ENCODE measurements at places on chromosomes 12 and 14.

- no peak for DNase-seq
Measured at GRCh38 chr12:103772367-103773108, 68.5 kb downstream of the NT5DC3 start.

- DNase-seq, result no peak
Measured at GRCh38 chr12:127560041-127560478, 706.9 kb upstream of the TMEM132C start.

DNA sequence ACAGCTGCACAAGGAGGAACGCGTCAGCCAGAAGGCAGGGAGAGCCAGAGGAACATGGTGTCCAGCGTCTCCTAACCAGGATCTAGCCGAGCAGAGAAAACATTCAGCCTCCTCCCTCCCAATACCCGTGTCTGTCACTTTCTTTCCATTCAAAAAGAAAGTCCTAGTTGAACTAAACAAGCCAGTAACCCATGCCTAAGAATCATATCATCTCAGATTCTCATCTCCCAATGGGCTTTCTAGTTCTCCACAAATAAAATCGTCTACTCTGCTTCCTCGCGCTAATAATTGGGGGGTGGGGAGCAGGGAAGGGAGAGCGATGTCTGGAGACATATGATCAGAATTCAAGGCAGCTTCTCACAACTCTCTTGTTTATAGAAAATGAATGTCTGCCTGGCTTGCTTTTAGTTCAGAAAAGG is 7.4 kb downstream of the NKX2-1 start:
- DNase-seq, result no peak

DNA sequence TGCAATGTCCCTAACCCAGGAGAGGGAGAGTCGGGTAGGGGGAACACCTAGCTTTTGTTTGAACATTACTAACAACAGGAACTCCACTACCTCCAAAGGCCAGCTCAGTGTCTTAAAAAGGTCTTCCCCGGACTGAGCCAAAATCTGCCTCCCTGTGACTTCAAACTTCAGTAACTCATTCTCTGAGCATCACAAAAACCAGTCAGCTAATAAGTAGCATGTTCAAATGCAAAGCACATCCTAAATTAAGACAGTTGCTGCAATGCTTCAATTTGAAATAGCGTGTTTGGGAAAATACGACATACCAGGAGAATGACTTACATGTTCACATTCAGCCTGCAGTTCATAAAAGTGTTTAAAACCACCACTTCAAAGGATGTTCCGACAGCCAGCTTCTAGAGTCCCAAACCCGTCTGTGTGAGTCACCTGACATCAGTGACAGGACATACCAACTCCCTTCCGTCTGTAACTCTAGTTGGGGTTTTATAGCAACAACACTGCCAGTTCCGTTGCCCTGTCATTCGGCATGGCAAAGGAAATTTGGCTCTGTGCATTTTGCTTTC is 13.0 kb downstream of the ZFP36L1 start:
- peak; percentile 97 for DNase-seq

GRCh38 chr12:66103016-66103913 is 27.3 kb downstream of the LLPH start:
- no peak for DNase-seq

- no peak for DNase-seq
Measured at GRCh38 chr12:124531906-124532305, 35.5 kb downstream of the NCOR2 start.

GRCh38 chr12:10715491-10715890 is 7.6 kb downstream of the YBX3 start:
- DNase-seq, result no peak

- no peak for DNase-seq
Measured at GRCh38 chr14:33948869-33949408, 1.9 kb downstream of the EGLN3 start.

- no peak for DNase-seq
Measured at GRCh38 chr12:8033153-8034044, 883 bp downstream of the FOXJ2 start.

DNA sequence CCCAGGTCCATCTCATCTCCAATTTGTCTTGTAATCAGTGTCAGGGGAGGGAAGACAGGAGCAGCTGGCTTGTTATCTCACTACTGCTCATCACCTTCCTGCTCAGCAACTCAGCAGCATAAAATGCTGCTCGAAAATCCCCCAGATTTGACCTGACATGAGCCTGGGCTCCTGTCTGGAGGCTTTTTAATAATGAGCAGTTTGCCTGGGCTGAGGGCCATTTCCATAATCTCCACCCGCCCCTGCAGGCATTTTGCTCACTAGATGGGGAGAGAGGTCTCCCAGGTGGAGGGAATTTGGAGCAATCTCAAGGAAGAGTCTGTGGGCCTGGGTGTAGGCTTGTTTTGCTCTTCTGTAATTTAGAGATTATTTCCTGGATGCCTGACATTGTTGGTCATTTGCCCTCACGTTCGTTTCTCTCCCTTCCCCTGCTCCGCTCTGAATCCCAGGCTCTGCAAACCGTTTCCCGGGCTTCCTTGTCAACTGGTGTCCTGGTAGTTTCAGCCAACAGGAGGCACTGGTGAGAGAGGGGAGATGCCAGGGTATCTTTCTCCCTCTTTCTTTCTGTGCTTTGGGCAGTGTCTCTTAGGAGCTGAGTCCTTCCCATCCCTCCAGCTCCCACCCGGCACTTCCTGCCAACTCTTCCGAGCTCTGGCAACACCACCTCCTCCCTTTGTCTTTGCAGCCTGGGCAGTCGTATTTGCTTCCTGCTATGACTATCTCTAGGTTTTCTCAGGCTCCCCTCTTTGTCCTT is 299.2 kb downstream of the GLT1D1 start:
- no peak for DNase-seq

DNA sequence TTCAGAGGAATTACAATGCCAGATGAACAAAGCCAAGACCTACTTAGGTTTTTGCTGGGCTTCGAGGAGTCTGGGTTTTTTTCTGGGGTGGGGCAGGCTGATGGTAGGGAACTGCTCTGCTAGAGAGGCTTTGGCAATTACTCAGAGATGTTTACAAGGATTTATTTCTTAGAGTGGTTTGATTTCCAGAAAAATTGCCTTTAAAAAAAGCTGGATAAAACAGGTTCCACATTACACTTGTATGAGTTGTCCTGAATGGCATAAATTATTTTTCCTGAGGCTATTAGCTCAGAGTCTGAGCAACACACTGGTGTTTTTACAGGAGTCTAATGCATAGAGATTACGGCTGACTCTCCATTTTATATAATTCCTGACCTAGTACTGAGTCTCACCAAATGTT is 118.5 kb upstream of the FRMD6 start:
- peak; percentile 59 for DNase-seq

DNA sequence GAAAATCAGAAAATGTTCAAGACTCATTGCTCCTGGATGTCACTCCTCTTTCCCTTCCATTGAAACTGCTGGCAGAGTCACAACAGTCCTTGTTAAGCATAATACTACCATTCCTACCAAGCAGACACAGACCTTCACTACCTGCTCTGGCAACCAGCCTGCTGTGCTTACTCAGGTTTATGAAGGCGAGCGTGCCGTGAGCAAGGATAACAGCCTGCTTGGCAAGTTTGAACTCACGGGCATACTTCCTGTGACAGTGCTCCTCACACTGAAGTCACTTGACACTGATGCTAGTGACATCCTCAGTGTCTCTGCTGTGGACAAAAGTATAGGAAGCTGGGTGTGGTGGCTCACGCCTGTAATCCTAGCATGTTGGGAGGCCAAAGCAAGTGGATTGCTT is 15.7 kb upstream of the PHETA1 start:
- no peak for DNase-seq

- no peak for DNase-seq
Measured at GRCh38 chr12:15044471-15044870, 71.6 kb downstream of the PDE6H start.

DNA sequence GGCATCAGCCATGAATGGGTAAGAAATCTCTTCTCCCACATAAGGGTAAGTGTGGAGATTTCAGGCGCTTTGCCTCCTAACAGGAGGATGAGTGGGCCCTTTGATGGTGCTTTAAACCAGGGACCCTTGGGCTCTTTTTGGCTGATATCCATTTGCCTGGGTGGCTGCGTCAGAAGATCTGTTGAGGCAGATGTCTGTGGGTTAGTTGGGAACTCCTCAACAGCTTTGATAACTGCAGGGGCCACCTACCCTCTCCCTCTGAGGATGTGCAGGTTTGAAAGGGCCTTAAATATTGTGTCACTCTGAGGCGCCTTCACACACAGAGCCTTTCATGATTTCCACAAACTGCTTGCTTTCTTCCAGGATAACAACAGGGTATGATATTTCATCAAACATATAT is 210.7 kb downstream of the PPM1H start:
- DNase-seq, result no peak

DNA sequence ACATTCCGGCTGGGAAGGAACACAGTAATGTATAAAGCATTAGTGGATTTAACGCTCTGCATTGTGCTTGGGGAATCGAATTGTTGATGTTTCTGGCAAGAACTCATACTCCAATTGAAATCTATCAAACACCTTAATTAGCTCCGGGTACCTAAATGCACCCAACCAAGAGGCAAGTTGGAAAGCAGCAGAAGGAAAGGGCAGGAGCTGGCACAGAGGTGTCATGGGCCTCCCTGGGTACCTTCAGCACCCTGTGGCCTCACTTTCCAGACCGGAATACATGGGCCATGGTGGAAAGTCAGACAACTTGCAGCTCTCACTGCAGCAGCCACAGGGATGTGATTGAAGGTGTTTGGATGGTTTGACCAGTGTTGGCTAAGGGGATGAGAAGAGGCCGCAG is 6.8 kb upstream of the BCL11B start:
- DNase-seq, result no peak

DNA sequence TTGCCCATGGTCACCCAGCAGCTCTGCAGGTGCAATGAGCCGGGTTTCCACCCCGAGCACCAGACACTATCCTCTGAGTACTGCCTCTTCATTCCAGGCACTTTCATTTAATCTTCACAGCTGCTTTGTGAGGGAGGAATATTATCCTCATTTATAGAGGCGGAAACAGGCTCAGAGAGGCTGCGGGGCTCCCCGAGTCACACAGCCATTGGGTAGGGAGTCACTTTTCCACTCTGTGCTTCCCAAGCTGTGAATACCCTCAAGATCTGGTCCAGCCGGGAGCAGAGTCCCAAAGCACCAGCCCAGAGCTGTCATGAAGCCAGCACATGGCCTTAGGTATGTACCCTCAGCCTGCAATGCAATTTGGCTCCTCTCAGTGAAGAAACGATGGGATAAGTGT is 51.7 kb upstream of the RIN3 start:
- DNase-seq, result no peak

DNA sequence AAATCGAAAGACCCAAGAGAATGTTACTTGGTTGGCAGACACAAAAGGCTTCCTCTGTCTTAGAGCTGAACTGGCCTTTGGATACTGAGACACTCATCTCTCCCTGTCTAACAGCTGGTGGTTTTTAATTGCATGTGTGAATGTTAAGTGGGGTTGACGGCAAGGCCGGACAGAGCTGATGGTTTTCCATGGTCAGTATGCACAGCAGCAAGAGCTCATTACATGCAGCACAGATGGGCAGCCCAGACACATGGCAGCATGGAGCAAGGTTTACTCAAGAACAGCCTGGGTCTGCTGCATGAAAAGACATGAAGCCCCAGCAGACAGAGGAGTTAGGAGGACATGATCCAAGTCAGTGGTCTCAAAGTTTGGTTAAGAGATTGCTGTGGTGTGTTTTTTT is 27.8 kb upstream of the CACNA2D4 start:
- DNase-seq, result no peak

DNA sequence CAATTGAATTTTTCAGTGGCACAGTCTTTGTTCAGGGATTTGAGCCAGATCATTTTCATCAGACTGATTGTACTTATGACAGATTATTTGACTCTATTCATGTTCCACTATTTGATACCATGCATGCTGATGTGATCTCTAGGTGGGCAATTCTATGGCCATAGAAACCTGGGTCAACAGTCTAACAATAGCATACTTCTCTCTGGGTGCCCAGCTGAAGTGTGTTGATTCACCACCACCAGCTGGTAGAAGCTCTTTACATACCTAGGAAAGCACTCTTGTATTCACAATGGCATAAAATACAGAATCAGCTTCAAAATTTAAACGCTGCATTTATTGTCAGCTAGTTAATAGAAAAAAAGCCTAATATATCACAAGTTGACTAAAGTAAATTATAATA is 90.2 kb upstream of the TMTC2 start:
- no peak for DNase-seq

DNA sequence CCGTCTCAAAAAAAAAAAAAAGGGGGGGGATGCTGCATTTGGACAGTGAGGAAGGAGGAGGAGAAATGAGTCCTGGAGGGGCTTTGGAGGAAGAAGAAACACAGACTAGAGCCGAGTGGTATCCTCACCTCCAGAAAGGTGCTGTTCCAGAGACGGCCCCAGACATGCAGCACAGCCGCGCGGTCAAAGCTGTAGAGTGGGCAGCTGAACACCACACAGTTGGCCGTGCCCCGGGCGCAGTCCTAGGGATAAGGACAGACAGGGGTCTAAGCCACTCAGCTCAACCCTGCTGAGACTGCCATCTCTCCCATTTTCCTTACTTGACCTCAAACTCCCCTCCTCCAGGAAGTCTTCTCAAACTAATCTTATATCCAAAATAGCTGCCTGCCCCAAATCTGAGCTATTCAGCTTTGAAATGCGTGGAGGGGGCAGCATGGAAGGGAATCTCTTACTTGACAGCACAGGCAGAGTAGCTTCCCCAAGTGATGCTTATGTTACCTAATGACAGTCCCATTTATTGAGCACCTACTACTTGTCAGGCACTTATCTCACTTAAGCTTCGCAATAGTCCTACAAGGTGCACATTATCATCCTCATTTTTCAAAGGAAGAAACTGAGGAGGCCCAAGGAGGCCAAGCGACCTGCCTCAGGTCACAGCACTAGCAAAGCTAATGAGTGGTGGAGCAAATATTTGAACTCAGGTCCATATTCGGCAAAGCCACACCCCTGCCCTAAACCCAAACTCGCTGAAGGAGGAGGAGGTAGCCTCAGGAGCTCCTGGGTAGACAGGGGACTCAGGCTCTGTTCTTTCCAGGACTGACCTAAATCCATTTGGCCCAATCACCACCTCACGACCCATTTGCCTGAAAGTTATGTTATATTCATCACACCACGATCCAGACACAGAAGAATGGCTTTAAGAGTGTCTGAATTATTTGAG is 18.7 kb downstream of the ITGA7 start:
- DNase-seq, result no peak

DNA sequence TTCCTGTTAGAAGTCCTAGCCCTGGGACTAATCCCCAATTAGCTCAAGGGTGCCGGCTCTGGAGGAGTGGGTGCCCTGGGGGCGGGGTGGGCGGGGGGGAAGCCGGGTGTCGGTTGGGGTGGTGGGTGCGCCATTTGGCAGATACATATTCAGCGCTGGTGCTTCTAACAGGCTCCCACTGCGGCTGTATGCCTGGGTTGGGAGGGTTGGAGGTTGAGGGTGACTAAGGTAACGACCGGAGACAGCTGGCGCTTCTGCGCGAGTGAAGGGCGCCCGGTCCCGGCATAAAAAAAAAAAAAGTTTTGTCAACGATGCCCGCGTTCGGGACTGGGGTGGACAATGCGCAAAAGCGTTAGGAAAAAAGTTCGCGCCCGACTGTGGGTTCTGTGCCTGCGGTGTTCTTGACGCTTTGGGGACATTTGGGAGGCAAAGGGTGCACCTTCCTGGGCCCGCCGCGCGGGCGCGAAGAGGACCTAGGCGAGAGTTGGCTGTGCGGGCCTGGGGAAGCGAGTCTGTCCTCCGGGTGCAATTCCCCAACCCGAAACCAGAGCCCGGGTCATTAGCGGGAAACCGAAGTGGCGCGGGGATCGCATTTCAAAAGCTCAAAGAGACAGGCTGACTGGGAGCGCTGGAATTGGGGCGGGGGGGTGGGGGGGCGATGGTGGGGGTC is 19.2 kb downstream of the TBX3 start:
- DNase-seq, result no peak

GRCh38 chr12:124088217-124088907 is 115.3 kb downstream of the ZNF664 start:
- no peak for DNase-seq

Measured in kidney epithelial cell (primary cell).